Stromal cell of bone marrow (primary cell): ENCODE measurements at places on chromosomes 13 and 19.

DNA sequence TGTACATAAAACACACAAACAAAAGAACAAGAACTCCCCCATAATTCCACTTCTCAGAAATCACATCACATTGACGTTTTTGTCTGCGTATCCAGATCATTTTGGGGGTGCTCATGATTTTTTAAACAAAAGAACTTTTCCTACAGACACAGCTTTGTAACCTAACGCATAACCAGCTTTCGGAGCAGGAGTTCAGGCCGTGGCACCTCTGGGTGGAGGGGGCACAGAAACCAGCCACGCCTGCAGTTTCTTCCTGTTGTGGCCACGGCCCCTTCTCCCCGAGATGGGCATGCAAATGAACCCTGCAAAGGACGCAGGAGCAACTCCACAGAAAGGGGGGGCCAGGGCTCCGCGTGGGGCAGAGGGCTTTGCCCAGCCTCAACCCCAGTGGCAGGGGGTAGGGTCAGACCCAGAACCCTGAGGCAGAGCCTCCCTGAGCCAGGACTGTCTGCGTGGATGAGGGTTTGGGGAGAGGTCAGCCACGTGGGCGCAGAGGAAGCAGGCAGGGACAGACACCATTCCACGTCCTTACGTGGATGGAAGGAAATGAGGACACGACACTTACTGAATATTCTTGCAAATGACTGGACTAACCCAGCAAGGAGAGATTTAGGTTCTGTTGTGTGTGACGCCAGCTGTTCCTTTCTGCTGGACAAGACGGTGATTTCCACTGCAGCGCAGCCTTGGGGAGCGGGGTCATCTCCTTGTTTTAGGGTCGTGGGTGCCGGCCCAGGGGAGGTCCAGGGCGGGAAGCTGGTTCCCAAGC lies 64.4 kb downstream of the RASA3 start:
- no peak for DNase-seq

GRCh38 chr13:34103854-34104253 lies 285.9 kb downstream of the RFC3 start:
- DNase-seq, result no peak

GRCh38 chr19:30881930-30882329 lies 467.3 kb downstream of the TSHZ3 start:
- DNase-seq, result no peak

DNA sequence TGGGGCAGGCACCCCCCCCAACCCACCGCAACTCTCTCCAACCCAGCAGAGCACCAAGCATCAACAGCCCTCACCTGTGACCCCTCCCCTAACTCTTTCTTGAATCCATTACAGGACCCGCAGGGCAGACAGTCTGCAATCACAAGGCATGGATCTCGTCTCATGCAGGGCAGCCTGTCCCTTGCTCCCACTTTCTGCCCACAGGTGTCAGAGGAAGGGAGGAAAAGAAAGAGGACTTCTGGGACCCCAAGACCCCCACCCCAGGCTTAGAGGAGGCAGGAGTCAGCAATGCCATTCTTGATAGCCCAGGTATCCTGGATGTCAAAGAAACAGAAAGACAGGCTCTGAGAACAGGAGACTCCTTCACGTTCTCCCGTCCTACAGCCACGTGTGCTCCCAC lies 47.4 kb upstream of the TUBGCP3 start:
- DNase-seq, result no peak

DNA sequence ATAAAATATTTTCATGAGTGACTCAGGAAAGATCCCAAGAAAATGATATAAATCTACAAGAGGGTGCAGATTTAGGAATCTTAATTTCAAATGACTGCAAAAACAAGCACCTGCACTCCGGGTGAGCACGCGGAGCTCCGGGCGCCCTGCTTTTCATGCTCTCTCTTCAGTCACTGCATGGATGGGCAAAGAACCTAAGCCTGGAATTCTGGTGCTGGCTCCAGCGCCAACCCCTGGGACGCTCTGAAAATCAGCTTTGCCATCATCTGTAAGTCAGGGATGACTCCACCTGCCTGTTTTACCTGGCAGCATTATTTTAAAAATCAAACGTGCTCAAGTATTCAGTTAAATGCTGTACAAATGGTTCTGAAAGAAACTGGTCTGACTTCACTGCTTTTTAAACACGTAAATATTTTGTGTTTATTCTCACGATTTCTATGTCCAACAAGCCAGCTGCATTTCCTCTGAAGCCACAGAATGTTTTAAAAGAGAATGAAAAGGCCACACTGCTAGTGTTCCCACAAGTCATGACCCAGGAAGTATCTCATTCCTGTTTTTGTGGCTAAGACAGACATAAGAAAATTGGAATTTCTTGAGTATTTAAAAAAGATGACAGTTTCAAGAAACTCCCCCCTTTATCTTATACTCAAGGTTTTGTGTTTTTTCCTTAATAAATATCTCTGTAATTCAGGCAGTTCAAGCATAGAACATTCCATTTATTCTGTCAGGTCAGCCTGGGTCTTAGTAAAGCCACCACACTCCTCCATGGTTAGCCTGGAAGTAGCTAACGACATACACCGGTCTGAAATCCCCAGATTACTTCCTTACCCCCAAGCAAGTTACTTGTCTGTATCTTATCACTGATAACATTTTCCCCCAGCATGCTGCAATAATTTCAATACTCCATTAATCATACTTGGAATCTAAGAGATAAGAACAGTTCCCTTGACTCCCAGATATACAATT lies 81.1 kb downstream of the COL4A1 start:
- DNase-seq, result no peak

- DNase-seq, result peak; percentile 65
These were observed 13.6 kb downstream of the CCDC122 start for GRCh38 chr13:43865892-43866291.

GRCh38 chr13:73657821-73658540 lies 476.2 kb downstream of the KLF12 start:
- peak; percentile 59 for DNase-seq

- no peak for DNase-seq
These were observed 620.3 kb upstream of the PCDH20 start for GRCh38 chr13:62035981-62036380.

GRCh38 chr13:30234619-30235162 lies 72.7 kb downstream of the KATNAL1 start:
- DNase-seq, result no peak

DNA sequence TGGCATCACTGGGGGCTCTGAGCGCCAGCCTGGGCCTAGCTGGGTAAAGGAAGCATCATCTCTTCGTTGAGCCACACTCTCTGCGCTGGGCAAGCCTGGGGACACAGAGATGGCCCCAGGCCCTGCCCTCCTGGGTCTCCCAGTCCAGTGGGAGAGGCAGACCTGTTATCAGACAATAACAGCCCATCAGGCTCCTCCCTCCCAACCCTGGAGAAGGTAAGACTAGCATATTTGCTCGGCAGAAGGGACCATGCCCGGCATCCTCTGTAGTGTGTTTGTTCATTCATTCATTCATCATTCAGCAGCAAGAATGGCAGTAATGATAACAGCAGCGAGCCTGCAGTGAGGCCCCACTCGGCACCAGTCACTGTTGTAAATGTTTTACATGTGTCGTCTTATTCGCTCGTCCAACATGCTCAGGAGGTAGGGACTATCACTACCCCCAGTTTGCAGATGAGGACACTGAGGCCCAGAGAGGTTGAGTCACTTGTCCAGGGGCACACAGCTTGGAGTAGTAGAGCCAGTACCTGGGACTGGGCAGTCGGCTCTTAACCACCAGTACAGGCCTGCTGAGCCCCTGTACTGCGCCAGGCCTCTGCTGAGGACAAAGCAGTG lies 33.2 kb downstream of the PAK4 start:
- DNase-seq, result no peak

- no peak for DNase-seq
These were observed at the start of gene TLE5 for GRCh38 chr19:3062165-3063105. Gene TLE5, minus strand, starts transcription at chr19:3062495. Its CDS starts 295 bp downstream, at chr19:3062200.

DNA sequence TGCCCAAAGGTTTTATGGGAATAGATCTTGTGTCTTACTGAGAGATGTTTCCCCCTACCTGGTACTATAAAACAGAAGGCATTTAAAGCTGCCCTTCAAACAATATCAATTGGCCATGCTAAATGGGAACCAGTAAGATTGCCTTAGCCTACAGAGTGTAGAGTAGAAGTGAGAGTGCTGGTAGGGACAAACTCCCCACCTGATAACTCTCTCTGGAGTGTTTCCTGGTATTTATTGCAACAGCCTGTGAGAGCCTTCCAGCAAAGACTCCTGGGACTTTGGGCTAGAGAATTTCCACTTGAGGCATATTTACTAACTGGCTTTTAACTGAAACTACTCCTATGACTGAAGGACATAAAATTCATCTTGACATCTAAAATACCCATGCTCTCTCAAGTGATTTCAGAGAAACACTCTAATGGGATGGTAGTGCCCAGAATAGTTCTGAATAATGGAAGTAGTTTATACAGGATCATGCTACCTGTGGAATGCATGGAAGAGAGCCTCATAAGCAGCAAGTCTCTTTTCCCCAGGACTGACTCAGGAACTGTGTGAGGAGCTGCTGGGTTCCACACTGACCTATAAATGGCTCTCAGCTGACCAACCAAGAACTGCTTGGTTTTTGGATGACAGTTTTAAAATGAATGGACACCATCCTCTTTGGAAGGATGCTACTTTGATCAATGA lies 132.7 kb upstream of the SLITRK5 start:
- DNase-seq, result no peak

- no peak for DNase-seq
These were observed 9.9 kb upstream of the ACP7 start for GRCh38 chr19:39074205-39074692.

GRCh38 chr13:32538143-32538620 lies 413 bp downstream of the N4BP2L2 start:
- peak; percentile 13 for DNase-seq

DNA sequence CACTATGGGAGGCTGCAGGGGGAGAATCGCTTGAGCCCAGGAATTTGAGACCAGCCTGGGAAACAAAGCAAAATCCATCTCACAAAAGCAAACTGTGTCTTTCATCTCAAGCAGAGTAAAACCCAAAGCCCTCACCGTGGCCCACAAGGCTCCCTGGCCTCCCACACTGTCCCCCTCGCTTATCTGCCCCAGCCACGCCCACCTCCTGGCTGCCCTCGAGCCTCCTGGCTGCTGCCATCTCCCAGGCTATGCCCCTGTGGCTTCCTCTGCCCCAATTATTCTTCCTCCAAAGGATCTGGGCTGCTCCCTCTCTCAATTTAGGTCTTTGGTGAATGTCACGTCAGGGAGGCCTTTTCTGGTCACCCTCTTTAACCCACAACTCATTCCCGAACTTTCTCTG lies 3.6 kb downstream of the RABAC1 start:
- no peak for DNase-seq

DNA sequence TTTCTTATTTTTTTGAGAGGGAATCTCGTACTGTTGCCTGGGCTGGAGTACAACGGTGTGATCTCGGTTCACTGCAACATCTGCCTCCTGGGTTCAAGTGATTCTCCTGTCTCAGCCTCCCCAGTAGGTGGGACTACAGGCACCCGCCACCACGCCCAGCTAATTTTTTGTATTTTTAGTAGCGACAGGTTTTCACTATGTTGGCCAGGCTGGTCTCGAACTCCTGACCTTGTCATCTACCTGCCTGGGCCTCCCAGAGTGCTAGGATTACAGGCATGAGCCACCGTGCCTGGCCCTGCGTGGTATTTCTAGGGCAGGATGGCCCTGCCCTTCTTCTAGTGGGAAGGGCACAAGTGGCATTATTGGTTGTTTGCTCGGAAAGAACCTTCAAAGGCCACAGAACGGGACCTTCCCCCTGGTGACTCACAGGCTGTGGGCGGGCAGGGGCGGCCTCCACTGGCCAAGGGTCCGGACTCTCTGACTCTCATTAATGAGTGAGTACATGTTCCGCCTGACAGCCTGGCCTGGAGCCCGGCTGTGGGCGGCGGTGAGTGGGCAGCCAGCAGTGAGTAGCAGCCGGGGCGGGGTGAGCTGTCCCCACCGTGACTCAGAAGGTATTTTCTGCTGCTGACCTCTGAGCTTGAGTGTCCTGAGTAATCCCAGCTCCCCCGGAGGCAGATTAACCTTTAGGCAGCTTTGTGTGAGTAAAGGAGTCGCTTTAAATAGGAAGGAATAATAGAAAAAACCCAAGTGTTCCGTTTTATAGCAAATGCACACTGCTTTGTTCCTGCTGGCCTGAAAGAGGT lies 5.1 kb downstream of the DOT1L start:
- peak; percentile 99 for DNase-seq

GRCh38 chr19:39833464-39834286 lies at the start of gene DYRK1B:
Gene DYRK1B, minus strand, starts transcription at chr19:39834162. Its CDS starts 2,295 bp downstream, at chr19:39831867.
- DNase-seq, result peak; percentile 94

DNA sequence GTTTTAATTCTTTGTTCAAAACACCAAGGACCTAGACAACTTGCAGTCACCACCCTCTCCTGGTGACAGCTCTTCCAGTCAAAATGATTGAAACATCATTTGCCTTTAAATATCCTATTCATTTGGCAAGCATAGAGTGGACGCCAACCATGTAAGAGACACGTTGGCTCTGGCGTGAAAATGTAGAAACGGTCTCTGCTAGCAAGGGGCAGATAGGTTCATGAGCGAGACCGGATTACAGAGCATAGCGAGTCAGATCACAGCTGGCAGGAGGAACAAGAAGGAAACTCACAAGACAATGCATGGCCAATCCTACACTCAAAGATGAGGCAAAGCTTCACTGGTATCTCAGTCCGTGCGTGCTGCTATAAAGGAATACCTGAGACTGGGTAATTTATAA lies 759.5 kb downstream of the UQCRFS1 start:
- no peak for DNase-seq

GRCh38 chr19:48967346-48968178 lies 2.5 kb downstream of the FTL start:
- DNase-seq, result peak; percentile 76

GRCh38 chr13:28493740-28494503 lies 1.0 kb downstream of the FLT1 start:
- no peak for DNase-seq

GRCh38 chr13:74132152-74132775 lies 1.9 kb downstream of the KLF12 start:
- no peak for DNase-seq

DNA sequence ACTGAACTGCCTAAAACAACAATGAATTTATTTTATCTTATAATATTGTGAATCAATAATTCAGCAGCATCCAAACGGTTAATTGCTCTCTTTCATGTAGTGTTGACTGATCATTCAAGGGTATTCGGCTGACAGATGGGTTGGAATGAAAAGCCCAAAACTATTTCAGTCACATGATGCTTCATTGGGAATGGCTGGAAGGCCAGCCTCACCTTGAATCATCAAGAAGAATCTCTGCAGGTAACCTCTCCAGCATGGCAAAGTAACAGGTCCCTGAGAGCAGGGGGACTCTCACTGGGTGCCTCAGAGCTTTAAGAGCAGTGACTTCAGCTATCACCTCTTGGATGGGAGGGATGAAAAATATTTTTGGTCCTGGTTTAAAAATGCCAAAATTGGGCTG lies 1395.7 kb downstream of the OLFM4 start:
- DNase-seq, result no peak

- no peak for DNase-seq
These were observed 4.5 kb downstream of the SPART start for GRCh38 chr13:36341718-36342117.

GRCh38 chr13:108915095-108915633 lies 285.8 kb downstream of the MYO16 start:
- no peak for DNase-seq

DNA sequence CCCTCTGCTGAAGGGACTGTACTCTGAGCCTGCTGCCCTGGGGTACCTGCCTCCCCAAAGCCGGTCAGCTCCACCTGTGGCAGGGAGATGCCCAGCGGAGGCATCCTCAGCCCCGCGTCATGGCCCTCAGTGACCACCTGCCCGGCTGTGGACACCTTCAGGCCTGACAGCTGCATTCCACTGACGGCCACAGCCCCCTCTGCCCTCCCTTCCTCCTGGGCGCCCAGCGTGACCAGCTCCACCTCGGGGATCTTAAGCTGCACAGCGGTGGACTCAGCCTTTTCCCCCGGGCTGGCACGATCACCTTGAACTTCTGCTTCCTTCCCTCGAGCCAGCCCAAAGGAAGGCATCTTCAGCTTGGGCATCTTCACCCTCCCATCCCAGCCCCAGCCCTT lies 4.8 kb upstream of the HIPK4 start:
- no peak for DNase-seq
